ENCODE measurements at places on chromosomes 1 and 21.

GRCh38 chr1:201383647-201384405 lies 6.3 kb upstream of the TNNT2 start:
- DNase-seq: peak; percentile 79

DNA sequence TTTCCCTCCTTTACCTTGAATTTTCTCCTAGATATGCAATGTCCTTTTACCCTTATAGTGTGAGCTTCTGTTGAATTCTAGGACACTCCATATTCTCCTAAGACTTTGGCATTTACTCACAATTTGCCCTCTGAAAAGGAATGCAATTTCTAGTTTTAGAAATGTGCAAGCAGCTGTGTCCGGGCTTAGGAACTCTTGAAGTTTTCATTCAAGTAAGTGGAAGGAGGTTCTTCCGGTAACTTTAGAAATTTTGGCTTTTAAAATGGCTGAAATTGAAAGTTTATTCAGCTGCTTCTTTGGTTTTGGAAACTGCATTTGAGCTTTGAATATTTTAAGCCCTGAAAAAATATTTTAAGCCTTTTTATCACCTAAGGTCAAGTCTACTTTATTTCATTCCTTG lies 56.3 kb downstream of the DPH5 start:
- no peak for DNase-seq

DNA sequence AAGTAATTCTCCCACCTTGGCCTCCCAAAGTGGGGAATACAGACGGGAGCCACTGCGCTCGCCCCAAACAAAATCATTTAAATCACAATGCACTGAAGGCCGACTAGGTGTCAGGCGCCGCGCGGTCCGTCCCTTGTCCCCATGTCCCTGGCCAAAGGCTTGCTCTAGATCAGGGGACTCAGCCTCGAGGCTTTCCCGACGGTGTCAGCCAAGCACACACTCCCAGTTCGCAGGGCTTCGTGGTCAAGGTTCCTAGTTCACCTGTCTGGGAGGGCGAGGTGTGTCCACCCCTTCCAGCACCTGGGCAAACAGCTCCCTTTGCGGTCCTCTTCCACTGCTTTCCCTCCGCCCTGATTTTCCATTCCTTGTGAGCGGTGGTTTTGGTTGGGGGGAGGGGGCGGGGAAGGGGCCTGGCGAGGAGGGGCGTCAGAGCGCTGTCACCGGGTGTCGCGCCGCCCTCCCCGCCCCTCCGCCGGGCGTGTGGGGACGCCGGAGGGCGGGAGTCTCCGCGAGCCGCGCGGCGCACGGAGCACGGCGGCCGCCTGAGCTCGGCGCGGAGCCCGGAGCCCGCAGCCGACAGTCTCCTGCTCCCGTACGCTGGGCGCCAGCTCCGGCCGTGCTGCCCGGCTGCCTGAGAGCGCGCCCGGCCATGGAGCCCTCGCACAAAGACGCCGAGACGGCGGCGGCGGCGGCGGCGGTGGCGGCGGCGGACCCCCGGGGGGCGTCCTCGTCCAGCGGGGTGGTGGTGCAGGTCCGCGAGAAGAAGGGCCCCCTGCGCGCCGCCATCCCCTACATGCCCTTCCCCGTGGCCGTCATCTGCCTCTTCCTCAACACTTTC lies at the start of gene STUM:
Gene STUM (plus strand): TSS at position 509 of the 838 bp plus-strand sequence. CDS start 141 bp downstream, at position 650.
- no peak for DNase-seq

GRCh38 chr1:169914531-169914930 lies 20.8 kb upstream of the SCYL3 start:
- DNase-seq: no peak

DNA sequence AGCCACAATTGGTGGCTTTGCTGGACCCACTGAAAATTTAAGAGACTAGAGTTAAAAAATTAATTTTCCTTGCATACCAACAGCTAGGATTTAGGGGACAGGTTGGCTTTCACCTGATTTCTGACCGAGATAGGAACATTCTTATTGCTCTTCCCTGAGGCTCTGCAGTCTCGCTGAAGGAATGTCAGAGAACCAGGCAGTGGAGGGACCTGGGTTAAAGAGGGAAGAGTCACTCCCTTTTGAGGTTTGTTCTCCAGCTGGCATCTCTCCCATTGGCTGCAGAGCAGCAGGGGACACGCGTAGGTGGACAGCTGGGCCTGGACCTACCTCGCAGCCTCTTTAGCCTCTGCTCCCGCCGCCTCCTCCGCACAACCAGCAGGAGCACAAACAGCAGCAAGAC lies 207.5 kb downstream of the PCP4 start:
- no peak for DNase-seq

DNA sequence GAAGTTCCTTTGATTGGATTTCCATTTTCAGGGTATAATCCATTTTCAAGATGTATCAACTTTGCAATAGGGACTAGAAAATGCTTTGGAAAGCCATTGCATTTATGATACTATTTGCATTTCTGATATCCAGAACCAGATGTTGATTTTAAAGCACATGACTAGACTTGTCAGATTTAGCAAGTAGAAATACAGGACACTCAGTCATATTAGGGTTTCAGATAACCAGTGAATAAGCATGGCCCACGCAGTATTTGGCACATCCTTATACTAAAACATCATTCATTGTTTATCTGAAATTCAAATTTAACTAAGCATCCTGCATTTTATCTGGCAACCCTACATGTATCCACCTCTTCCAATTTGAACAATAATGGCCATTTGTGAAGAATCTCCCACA lies 113.3 kb upstream of the DPT start:
- no peak for DNase-seq

GRCh38 chr1:30695439-30695841 lies 27.9 kb downstream of the MATN1 start:
- DNase-seq: no peak

Measured in DMS 273 treated with DMSO at 0.1 percent for 48 hours (cell line).